Transverse colon (tissue), 4 donors: ENCODE measurements at places on chromosomes 1 and 21. TPM values are rescaled to one million over a fixed set of nuclear protein-coding genes. Genes with fewer than 3 reads are reported as not detected.

- no peak overlapping the region for H3K27ac ChIP-seq
- no peaks in the 10 kb centered on the region for H3K36me3 ChIP-seq
- DNase-seq: no peak
Measured at GRCh38 chr1:167666416-167666815, 36.4 kb downstream of the RCSD1 start.

DNA sequence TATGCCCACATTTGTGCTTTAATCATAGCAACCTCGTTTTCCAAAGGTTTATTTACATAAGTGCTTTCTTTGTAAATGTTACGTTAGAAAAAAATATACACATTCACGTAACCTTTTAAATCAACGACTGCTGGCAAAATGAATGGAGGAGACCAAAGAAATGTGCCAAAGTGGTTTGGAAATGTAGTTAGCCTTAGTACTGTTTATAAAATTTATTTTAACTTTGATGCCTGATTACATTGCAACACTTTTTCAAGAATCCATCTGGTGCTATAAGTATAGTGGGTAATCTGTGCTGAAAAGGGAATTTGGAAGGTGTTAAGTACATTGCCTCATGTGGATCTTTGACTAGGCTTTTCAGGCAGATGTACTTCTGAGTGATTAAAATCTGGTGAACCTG is 108.9 kb downstream of the IFI44 start:
- H3K4me3 ChIP-seq: no peak overlapping the region
- no peaks in the 10 kb centered on the region for H3K27me3 ChIP-seq
- DNase-seq: no peak
- no peak overlapping the region for H3K27ac ChIP-seq

GRCh38 chr1:31727849-31728248 is 24.0 kb upstream of the COL16A1 start:
- DNase-seq: no peak
- H3K27ac ChIP-seq: no peak overlapping the region
- no peak overlapping the region for H3K4me3 ChIP-seq
- H3K4me1 ChIP-seq: no peaks in the 10 kb centered on the region

The RYR2 gene
- 7.0 TPM for total RNA-seq

The LMOD1 gene
- total RNA-seq: 115 TPM

- DNase-seq: no peak
- H3K27ac ChIP-seq: peak overlapping the region; percentile 100
- peaks cover 29% of the 10 kb centered on the region for H3K4me1 ChIP-seq
- peak overlapping the region; percentile 99 for H3K4me3 ChIP-seq
- no peaks in the 10 kb centered on the region for H3K36me3 ChIP-seq
- H3K27me3 ChIP-seq: no peaks in the 10 kb centered on the region
Measured at GRCh38 chr1:53197291-53198200, 922 bp downstream of the CPT2 start.

The FCAMR gene
- 0.37 TPM for total RNA-seq

DNA sequence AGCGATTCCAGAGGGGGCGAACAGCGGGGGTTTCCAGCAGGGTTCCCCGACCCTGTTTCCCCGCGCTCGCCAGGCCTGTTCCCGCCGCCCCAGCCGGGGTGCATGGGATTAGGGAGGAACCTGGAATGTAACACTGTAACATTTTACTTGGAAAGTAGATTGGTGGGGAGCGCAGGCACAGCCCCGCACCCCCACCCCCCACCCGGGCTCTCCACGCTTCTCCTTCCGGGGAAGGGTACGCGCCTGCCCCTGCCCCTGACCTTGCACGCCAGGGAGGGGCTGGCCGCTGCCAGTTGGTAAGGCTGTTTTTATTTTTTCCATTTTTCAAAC is 427 bp downstream of the FAM3B start:
- H3K4me1 ChIP-seq: peaks cover 16% of the 10 kb centered on the region
- H3K36me3 ChIP-seq: no peaks in the 10 kb centered on the region
- no peak overlapping the region for H3K27ac ChIP-seq

The SLC6A17 gene
- total RNA-seq: not detected

DNA sequence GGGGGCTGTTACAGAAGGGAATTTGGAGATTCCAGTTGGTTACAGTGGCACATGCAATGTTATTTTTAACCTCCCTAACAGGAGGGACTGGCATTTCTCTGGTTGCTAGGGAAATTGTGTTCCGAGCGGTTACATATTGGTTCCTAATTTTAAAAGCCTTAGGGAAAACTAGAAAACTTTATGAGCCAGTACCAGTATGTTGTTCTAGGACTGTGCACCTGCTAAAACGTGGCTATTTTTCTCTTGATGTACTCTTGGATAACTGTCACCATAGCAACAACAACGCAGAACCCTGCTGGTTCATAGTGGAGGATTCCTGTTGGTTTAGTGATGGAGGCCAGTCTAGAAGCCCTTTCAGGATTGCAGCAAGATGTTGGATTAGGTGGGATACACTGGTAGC is 68.9 kb upstream of the PGBD5 start:
- DNase-seq: no peak
- H3K27me3 ChIP-seq: no peaks in the 10 kb centered on the region
- H3K27ac ChIP-seq: no peak overlapping the region
- H3K36me3 ChIP-seq: no peaks in the 10 kb centered on the region
- H3K4me3 ChIP-seq: no peak overlapping the region

GRCh38 chr1:117598489-117598888 is 7.4 kb upstream of the TENT5C start:
- no peaks in the 10 kb centered on the region for H3K27me3 ChIP-seq
- H3K36me3 ChIP-seq: no peaks in the 10 kb centered on the region
- DNase-seq: no peak
- H3K4me3 ChIP-seq: no peak overlapping the region
- H3K4me1 ChIP-seq: no peaks in the 10 kb centered on the region

DNA sequence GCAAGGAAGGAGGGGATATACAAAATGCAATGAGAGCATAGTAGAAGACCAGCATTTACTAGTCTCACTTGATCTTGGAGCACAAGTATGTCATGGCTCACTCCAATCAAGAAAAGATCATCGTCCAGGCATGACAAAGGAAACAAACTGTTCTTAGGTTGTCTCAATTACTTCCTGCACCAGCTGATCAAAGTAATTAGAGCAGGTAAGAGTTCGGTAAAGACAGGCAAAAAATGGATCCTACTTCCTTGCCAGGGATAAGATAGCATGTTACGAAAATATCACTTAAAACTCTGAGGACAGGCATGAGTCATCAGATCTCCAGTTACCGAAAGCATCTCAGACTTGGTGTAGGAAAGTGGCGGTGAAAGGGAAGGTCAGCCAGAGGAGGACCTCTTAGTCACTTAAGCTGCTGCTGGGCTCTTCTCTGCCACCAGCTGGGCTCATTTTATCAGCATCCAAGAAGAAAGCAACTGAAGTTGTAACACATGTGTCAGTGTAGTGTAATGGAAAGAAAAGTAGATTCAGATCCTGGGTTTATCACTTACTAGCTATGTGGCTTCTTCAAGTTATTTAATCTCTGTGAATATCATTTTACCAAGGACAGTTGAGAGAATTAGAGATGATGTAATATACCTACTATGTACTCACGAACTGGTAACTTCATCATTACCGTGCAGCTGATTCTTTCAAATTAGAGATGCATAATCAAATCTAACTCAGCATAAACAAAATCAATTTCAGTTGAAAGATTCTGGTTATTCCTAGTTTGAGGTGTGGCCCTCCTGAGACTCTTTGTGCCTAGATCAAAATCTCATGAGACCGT is 46.8 kb downstream of the XCL1 start:
- DNase-seq: no peak
- H3K36me3 ChIP-seq: no peaks in the 10 kb centered on the region
- no peak overlapping the region for H3K27ac ChIP-seq
- H3K4me3 ChIP-seq: no peak overlapping the region

DNA sequence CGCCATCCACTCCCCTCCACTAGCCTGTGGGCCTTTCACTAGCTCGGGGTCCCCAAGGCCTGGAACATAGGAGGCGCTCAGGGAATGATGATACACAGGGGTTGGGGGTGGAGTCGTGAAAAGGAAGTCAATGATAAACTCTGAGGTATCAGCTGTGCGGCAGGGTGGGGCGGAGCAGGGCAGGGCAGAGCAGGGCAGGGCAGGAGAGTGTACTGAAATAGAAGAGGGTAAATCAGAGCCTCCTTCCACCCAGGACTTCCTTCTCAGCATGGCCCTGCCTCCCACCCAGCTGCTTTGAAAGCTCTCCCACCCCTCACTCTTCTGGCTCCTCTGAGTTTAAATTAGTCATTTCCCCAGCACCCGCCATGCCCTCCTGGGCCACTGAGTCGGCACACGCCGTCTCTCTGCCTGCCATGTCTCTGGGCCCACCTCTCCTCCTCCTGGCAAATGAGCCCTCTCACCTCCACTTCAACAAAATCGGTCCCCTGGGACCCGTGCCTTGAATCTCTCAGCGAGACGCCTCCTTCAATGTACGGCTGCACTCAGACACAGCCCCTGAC is 16.9 kb downstream of the CAPZB start:
- H3K4me1 ChIP-seq: peaks cover 76% of the 10 kb centered on the region
- H3K27me3 ChIP-seq: no peaks in the 10 kb centered on the region
- H3K27ac ChIP-seq: peak overlapping the region; percentile 86

DNA sequence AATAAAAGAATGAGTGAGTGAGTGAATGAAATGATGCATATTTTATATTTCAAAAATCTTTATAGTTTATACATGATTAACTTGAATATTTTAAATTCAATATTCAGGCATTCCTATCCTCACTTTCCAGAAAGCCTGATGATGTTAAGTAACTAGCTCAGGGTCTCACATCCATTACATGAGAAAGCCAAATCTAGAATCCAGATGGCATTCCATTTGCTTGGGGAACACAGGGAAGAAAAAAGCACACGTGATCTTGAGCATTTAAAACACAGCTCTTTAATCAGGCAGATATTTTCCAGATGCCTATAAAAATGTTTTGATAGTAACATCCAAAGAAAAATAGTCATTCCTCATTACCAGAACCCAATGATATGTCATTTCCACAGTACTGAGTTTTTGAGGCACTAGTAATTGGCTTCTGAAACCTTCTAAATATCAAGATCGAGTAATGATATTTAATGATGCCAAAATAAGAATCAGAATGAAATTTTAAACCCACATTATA is 291.9 kb downstream of the DSCAM start:
- H3K4me1 ChIP-seq: no peaks in the 10 kb centered on the region
- H3K27me3 ChIP-seq: no peaks in the 10 kb centered on the region
- H3K36me3 ChIP-seq: no peaks in the 10 kb centered on the region
- no peak for DNase-seq
- no peak overlapping the region for H3K4me3 ChIP-seq

DNA sequence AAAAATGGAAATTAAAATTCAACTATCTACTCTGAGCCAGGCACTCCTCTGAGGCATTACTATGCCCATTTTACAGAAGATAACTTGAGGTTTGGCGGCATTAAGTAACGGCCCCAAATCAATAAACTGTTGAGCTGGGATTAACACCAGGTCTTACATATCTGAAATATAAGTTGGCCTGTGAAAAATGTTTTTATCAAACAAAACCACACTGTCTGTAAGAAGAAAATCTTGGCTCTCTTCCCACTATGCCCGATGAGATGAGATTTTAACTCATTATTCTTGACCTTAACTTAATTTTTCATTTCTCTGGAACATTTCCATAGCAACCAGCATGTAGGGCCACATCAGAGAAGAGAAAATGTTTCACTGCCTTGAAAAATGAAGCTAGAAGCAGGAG is 21.8 kb downstream of the RC3H1 start:
- no peak overlapping the region for H3K4me3 ChIP-seq
- H3K36me3 ChIP-seq: no peaks in the 10 kb centered on the region
- H3K4me1 ChIP-seq: peaks cover 39% of the 10 kb centered on the region
- H3K27me3 ChIP-seq: no peaks in the 10 kb centered on the region
- no peak for DNase-seq

The MYBPH gene
- total RNA-seq: not detected

GRCh38 chr21:25569711-25570110 is 37.6 kb downstream of the MRPL39 start:
- no peaks in the 10 kb centered on the region for H3K27me3 ChIP-seq
- H3K4me1 ChIP-seq: peaks cover 16% of the 10 kb centered on the region
- H3K4me3 ChIP-seq: no peak overlapping the region

The LACTBL1 gene
- total RNA-seq: not detected

The OR2T29 gene
- total RNA-seq: not detected

GRCh38 chr1:151435174-151435573 is 24.1 kb downstream of the POGZ start:
- no peak overlapping the region for H3K4me3 ChIP-seq
- no peak overlapping the region for H3K27ac ChIP-seq
- H3K4me1 ChIP-seq: peaks cover 4% of the 10 kb centered on the region
- no peaks in the 10 kb centered on the region for H3K27me3 ChIP-seq
- no peak for DNase-seq

DNA sequence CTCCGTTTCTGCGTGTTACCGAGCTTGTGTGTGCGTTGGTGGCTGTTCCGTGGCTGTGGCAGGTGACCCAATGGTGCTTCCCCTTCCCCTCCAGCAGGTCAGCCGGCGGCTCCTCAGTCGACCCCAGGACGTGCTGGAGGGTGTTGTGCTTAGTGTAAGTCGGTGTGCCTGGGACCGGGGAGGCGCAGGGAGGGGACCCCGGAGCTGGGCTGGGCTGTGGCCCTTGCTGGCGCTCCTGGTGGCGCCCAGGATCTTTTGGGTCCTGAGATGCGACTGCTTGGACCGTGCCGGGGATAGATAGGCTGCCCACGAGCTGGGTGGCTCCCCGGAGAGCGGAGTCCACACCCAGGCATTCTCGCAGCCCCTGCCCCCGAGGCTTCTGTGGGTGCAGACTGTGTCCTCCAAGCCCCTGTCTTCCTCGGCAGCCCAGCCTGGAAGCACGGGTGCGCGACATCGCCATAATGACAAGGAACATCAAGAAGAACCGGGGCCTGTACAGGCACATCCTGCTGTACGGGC is 5.9 kb downstream of the ATAD3C start:
- no peak overlapping the region for H3K27ac ChIP-seq
- no peaks in the 10 kb centered on the region for H3K4me1 ChIP-seq
- no peaks in the 10 kb centered on the region for H3K27me3 ChIP-seq

The KCND3 gene
- total RNA-seq: 3.5 TPM

GRCh38 chr1:241837901-241838300 is 10.1 kb upstream of the EXO1 start:
- no peak overlapping the region for H3K27ac ChIP-seq
- peaks cover 17% of the 10 kb centered on the region for H3K27me3 ChIP-seq
- H3K4me3 ChIP-seq: no peak overlapping the region
- no peaks in the 10 kb centered on the region for H3K4me1 ChIP-seq
- no peaks in the 10 kb centered on the region for H3K36me3 ChIP-seq
- no peak for DNase-seq
